C1 segment of cervical spinal cord (tissue), 14 donors: ENCODE measurements at places on chromosomes 7 and 10.

DNA sequence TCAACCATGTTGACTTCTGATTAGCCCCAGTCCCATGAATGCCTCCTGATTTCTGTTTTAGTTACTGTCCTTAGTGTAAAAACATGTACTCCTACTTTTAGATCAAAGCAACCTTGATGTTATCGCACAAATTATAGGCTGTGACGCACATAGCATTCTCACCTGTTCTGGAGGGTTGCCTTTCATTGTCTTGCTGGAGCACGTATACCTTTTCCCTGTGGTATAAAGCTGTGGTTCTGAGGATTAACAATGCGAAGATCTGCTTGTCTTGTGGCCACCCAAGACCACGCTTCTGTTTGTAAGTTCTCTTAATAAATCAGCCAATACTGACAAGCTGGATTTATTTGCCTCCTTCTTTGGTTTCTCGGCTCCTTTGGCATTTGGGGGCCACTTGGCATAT is 30.1 kb upstream of the GLCCI1 start:
- DNase-seq: no peak

DNA sequence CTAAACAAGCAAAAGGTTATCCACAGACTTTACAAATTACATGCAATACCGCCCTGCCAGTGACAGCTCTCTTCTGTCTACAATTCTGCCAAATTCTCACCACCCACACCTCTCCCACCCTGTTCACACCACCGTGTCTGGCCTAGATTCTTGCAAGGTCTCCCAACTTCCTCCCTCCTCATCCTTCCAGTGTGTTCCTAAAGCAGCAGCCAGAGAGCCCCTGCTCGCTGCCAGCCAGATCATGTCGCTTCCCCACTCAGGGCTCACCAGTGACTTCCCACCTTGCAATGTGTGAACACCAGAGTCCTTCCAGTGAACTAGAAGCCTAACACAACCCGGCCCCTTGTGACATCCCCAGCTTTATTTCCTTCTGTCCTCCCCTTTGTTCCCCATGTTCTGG is 121.6 kb downstream of the HECW1 start:
- no peak for DNase-seq

- no peak for DNase-seq
These were observed 18.5 kb downstream of the PIK3CG start for GRCh38 chr7:106883456-106884026.

DNA sequence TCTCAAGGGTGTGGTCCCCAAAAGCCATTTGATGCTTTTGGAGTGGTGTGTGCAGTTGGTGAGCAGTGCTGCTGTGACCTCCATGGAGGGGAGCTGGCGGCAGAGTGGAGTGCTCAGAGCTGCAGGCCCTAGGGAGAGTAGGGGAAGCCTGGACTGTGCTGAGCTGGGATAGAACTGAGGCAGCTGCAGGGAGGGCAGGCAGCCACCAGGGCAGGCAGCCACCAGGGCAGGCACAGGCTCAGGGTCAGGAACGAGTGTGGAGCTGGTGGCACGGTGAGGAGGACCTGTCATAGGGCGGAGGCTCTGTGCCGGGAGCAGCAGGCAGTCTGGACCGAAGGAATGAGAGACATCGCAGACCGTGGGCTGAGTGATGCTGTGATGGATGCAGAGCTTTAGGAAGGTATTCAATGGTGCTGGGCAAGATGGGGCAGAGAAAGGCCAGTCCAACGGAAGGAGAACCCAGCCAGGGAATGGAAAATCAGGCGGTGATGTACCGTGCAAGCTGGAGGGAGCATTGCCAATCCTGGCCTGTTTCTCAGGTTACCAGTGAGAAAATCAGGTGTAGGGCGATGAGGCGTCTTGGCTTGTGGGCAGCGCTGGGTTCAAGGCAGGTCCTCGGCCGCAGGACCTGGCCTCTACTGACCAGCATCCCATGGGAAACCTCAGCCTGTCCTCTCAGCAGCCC is 152.6 kb downstream of the CAMK1D start:
- DNase-seq: no peak

GRCh38 chr7:114874170-114874569 is 47.7 kb upstream of the MDFIC start:
- no peak for DNase-seq

DNA sequence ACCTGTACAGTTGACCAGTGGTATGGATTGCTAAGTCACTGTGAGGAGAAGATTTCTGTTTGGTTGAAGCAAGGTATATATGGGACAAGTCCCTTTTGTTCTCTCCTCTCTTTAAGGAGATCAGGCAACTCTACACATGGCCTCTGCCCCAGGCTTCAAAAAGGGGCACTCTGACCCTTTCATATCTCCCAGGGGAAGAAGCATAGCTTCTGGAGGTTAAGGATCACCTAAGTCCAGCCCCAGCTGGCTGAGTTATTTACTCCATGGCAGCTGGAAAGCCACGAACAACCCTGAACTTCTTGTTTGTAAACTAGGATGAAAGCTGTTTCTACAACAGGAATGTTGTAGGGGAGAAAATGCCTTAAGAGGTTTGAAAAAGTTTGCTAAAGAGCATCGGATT is 129.2 kb upstream of the FEZF1 start:
- DNase-seq: no peak

DNA sequence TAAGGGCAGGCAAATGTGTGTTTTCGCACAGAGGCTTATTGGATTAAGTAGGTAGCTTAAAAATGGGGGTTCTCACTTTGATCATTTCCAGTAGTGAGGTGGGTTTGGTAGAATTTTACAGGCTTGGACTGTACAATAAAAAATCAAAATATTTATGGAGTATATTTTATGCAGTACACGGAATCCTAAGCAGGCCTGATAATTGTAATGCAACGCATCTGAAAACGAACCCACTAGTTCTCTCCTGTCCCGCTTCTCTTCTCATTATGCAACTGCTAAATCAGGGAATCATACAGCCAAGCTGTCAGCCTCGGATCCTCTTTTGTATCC is 377 bp upstream of the POLR1F start:
- DNase-seq: no peak

GRCh38 chr7:126605056-126605455 is 647.7 kb downstream of the GRM8 start:
- DNase-seq: no peak

DNA sequence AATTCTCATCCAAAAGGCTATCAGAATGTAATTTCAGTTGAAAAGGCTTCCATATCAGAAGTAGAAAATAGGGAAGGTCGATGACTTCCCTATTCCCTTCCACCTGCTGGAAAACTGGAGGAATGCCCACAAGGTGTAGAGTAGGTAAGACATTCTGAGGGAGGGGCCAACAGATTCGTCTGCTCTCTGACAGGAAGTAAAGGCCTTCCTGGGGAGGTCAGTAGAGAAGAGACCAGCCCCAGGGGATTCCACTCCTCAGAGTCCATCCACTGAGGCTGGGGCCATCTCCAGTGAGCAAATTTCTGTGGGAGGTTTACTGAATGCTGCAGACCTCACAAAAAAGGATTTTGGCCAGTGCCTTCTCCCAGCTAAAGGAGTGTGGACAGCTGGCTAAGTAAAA is 19.5 kb downstream of the NPSR1 start:
- no peak for DNase-seq

DNA sequence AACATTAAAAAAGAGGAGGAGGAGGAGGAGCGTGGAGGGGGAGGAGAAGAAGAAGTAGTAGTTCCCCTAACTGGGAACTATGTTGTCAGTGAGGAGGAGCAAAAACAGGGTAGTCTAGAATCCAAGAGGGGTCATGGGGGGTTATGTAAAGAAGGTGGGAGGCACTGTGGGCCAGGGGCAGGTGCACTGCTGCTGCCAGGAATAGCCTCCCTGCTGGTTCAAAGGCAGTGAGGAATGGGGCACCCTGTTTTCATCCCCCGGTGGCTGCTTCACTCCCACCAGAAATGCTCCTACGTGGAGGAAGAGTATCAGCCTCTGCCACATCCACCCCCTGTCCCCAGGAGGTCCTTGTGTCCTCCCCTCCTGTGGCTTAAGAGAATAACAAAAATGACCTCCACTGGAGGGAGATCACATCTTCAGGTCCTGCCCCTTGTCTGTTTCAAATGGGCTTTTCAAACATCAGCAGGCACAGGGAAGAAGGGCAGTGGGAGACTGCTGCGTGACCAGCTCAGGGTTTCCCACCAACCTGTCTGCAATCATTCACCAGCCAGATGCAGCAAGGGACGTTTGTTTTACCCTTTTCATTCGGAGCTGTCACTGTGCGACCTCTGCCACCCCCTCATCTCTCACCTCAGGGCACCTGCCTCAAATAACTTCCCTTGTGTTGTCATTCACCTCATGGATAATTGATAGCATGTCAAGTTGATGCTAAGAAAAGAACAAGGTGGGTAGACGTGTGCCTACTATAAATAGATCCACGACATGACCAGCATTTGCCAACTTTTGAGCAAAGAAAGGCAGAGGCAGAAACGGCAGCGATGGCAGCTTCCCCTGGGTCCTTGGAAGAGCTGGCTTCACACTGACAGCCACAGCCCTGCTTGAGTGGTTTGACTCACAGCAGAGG is 92.6 kb downstream of the DGKI start:
- no peak for DNase-seq

DNA sequence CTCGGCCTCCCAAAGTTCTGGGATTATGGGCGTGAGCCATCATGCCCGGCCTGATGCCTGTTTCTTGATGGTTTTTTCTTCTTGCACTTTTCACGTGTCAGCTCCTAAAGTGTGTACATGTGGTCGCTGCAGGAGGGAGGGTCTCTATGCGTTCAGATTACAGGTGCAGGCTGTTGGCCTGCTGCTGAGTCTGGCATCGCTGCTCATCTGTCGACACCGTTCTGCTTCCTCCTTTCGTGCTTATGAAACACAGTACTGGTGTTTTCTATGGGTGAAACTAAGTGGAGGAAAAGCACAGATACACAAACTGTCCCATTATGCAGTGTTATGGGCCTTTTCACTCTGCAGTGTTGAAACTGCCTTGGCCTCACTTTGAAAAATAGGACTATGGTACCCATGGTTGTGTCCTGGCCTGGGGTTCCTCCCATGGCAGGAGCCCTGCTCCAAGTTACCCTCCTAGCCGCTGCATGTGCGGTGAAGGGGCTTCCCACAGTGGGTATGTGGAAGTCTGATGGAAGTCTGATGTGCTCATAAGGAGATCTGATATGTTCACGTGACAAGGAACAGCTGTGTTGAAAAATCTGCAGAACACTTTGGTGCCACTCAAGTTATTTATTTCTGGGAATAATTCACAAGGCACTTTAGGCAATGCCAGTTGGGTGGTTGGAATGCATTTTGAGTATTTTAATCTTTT is 23.5 kb downstream of the OGDH start:
- no peak for DNase-seq

DNA sequence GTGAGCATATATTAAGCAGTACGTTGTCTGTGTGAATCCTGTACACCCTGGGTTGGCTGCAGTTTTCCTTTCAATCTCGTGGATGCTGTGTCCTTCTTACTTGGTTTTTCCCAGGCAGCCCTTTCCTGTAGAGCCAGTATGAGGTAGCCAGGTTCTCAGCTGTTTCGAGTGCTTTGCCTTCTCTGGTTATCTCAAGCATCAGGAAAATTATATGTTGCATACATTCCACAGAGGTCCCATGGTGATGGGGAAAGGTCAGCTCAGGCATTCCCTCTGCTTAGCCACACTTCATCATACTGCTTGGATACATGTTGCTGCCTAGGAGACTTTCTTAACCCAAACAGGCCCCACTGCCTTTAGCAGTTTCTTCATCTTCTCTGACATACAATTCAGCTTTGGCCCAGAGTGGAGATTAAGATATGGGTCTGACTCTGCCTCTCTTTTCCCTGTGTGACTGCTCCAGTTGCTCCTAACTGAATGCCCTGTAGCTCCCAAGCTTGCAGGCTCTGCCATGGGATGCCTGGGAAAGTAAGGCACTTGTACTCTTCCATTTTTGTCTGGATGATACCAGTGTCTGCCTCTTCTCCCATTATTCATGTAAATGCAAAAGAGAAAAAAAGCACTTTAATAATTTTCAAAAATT is 11.3 kb downstream of the GNAI1 start:
- no peak for DNase-seq

GRCh38 chr10:127424594-127425264 is 124.4 kb upstream of the NPS start:
- DNase-seq: no peak

- DNase-seq: no peak
These were observed 14.1 kb upstream of the SOSTDC1 start for GRCh38 chr7:16479591-16479990.

DNA sequence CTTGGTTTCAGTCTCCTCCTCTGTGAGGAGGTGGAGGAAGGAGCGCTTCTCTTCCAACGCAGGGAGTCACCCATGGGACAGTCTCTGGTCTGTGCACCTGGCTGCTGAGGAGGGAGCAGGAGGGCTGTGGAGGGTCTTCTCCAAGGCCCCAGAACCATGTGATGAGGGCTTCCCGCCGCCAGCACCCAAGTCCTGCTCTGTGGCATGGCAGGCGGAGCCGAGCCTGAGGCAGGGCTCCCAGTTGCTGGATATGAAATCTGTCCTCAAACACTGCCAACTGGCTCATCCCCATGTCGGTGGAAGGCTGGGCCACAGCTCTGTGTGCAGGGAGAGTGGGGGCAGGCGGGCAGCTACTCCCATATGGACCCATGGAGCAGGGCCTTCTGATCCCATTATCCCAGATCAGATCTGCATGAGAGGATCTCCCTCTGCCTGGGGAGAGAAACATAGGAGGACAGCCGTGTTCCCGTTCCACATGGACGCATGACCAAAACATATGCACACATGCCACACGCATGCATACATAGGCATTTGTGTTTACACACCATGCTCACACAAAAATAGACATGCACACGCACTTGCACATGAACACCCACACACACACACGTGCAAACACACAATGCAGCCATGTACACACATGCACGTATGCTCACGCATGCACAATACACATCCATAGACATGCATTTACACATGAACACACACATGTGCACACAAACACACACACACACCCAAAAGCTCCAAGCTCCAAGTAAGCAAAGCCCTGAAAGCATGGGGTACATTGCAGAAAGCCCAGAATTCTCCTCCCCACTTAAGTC is 38.8 kb upstream of the EN2 start:
- DNase-seq: no peak

GRCh38 chr10:128541926-128542475 is 415.8 kb upstream of the MKI67 start:
- DNase-seq: no peak

- no peak for DNase-seq
These were observed 169.0 kb upstream of the GPR26 start for GRCh38 chr10:123496996-123497660.

DNA sequence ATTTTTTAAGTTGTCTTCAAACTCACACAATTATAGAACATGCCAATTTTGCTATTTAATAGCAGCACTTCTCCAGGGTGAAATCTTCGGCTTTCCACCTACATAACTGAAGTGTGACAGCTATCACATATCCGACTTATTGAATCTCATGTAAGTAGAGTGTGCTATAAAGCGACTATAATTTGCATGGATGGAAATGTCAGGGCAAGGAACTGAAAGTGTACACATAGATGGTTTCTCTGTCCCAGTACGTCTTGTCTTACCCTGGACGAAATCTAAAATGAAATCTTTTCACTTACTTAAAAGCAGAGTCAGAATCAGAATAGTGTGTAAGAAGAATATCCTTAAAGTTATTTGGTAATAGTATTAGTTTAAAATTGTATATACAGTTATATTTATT is 132.3 kb downstream of the THSD7A start:
- DNase-seq: no peak

DNA sequence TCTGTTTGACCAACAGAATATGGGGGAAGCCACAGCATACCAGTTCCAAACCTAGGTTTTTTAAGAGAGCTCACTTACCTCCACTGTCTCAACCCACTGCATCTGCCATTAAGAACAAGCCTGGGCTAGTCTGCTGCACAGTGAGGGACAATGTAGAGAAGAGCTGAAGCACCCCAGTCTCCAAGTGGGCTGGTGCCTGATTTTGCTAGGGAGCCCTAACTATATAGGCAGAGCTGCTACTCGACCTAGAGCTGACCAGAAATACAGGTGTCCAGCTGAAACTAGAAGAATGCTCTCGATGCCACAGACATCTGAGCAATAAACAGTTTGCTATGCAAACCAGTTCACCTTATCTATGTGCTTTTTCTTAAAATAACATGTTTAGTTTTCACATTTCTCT is 106.9 kb upstream of the BET1 start:
- DNase-seq: no peak
